ENCODE measurements at places on chromosomes 12 and 14. TPM values are rescaled to one million over a fixed set of nuclear protein-coding genes. Genes with fewer than 3 reads are reported as not detected.

Gene COCH
- 33.7 TPM for total RNA-seq

Gene PAX9
- total RNA-seq: not detected

Gene NOXRED1
- 0.97 TPM for total RNA-seq

- no peak for DNase-seq
Observed at GRCh38 chr12:13204428-13204827, 7.9 kb downstream of the EMP1 start.

GRCh38 chr12:98422812-98423211 lies 92.6 kb upstream of the TMPO start:
- DNase-seq: no peak

GRCh38 chr12:29889737-29890136 lies 106.0 kb upstream of the TMTC1 start:
- peak; percentile 64 for DNase-seq

DNA sequence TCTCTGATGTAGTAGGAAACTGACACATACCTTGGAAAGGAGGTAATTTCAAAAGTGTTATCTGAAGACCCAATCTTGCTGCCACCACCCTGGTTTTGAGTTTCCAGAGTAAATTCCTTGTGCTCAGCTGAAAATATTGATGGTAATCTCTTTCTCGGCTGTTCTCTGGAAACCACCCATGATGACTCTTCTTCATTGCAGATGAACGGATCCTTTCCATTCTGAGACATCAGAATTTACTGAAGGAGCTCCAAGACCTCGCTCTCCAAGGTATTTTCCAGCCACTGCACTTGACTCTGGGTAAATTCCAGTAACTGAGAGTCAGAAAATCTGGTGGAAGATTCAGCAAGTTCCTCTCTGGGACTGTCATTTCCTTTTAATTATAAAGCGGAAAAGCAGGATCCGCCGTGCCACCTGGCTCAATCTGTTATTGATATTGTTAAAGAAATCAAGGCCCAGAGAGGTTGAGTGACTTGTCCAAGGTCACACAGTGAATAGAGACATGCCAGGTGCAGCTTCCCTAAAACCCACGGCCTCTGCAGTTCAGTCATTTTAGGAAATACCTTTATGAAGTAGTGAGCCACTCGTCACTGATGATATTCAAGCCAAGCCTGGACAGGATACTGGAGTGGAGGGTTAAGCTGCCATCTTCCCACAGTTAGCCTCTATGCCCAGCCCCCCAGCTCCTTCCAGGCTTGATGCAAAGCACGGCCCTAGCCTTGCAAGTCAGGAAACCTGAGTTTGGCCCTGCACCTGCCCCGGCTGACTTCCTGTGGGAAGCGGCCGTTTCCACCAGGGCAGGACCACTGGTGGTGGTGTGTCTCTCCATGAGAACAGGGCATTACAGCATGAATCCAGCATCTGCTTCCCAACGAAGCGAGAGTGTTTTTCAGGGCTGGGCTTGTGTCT lies 4.7 kb downstream of the CHGA start:
- no peak for DNase-seq

DNA sequence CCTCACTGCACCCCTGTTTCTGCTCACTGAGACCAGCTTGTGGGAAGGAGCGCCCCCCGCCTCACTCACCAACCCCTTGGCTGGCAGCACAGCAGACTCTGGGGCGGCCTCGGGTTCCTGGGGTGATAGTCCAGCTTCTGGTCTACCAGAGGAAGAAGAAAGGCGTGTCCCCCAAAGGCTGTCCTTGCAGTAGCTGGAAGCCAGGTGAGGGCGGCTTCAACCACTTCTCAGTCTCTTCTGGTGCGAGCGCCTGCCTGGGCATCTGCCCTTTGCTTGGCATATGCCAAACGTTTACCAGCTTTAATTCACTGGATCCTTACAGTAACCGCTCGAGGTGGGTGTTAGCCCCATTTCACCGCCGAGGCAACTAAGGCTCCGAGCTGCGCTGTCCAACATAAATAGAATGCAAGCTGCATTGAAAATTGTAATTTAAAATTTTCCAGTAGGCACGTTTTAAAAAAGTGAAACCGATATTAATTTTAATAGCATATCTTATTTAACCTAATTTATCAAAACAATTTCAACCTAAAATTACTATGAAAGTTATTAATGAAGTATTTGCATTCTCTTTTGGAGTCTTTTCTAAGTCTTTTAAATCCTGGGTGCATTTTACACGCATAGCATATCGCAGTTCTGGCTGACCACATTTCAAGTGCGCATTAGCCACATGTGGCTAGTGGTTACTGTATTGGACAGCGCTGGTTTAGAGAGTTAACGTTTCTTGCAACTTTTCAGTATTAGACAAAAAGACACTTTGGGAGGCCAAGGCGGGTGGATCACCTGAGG lies 872 bp downstream of the FAM177A1 start:
- DNase-seq: no peak

- no peak for DNase-seq
Observed at GRCh38 chr12:64760808-64761573, 1.8 kb upstream of the GNS start.

DNA sequence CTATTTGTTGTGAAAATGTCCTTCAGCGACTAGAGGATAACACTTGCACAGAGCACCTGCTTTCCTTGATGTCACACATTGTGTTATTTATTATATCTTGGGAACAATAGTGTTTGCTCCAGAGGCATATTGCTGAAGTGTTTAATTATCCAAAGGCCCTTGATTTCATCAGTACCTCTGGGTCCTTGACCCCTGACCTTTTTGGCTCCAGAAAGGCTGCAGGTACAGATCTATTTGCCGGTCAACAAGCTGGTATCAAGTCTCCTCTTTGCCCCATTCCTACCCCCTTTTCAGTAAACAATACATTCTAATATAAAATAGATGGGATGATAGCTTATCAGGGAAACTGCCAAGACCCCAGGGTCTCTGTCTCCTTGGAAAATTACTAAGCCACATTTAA lies 206.8 kb downstream of the DACT1 start:
- no peak for DNase-seq

DNA sequence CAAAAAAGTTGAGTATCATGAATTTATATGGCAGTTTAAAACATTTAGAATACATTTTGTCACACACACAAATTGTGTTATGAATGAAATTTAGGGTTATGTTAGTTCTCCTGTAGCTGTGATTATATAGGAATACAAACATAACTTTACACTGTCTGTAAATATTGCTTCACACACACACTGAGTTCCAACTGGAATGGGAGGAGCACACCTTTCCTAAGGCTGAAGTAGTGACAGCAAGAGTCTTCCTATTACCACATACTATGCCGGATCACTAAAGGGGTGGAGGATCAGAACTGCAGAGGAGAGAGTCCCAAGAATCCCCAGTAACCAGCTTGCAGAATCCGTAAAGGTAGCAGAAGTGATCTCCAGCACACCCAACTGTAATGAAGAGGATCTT lies 63.7 kb downstream of the DNAI7 start:
- no peak for DNase-seq

Data from Karpas-422 (cell line).